Activated CD4-positive, alpha-beta memory T cell treated with anti-CD3 and anti-CD28 coated beads for 36 hours (primary cell): ENCODE measurements at places on chromosomes 3 and 15. TPM values are rescaled to one million over a fixed set of nuclear protein-coding genes. Genes with fewer than 3 reads are reported as not detected.

The FAM227B gene
- 2.8 TPM for total RNA-seq

The POMGNT2 gene
- 7.3 TPM for total RNA-seq

The SLC22A14 gene
- not detected for total RNA-seq

The DNAJB8 gene
- total RNA-seq = not detected

The CLDN11 gene
- not detected for total RNA-seq

The UBAP1L gene
- 2.1 TPM for total RNA-seq

The GOLGA8S gene
- not detected for total RNA-seq

The GREM1 gene
- total RNA-seq = not detected

GRCh38 chr15:70044168-70044567, 53.5 kb downstream of the TLE3 start:
- DNase-seq = no peak

DNA sequence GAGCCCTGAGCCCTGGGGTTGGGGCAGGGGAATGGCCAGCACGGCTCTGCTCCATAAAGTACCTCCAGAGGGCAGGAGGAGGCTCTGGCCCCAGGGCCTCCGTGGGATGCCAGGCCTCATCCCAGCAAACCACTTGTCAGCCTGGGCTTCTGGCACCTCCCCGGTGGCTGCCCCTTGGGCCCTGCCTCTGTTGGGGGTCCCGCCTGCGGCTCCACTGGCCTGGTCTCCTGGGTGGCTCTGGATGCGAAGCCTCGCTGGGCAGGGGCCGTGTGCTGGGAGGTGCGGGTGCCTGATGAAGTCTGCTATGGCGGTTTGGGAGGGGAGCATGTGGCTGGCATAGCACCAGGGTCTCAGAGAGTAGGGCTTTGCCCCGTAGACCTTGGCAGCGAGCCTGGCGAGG, 37.6 kb downstream of the PLXNA1 start:
- DNase-seq = no peak

DNA sequence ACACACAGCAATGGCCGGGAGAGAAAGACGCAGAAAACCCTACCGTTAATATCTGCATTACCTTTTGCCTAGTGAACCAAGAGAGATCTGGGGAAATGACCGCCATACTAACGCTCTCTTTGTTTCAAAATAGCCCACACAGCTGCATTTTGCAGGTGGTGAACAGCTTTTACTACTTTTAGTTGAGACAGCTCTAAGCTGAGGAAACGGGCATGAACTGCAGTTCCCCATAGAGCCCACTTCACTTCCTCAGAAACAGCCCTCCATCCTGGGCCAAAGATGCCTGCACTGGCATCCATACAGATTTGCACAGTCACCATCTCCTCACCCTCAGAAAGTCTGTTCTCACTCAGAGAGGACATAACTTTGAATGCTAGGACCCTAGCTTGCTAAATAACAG, 45.0 kb downstream of the ZNF860 start:
- DNase-seq = no peak

- DNase-seq = no peak
These were observed 10.8 kb upstream of the ANPEP start for GRCh38 chr15:89825271-89825940.

DNA sequence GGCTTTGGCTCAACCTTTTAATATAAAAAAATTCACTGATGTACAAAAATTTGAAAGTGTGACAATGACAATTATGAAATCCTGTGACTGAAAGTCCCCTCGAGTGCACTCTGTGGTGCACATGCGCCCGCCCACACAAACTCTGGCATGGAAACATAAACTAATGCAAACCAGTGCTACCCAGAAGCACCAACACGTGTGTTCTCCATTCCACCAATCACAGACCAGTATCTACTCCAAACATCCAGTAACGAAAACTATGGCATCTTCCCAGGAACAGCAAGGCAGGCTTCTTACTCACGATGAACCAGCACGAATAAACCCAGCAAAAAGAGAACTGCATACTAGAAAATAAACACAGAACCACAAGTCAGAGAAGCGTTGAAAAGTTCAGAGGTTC, 11.7 kb upstream of the NMB start:
- peak; percentile 76 for DNase-seq

- DNase-seq = no peak
These were observed 39.5 kb downstream of the SLC6A6 start for GRCh38 chr3:14441920-14442300.

- no peak for DNase-seq
These were observed 403.2 kb downstream of the PTPRG start for GRCh38 chr3:61964566-61964965.

DNA sequence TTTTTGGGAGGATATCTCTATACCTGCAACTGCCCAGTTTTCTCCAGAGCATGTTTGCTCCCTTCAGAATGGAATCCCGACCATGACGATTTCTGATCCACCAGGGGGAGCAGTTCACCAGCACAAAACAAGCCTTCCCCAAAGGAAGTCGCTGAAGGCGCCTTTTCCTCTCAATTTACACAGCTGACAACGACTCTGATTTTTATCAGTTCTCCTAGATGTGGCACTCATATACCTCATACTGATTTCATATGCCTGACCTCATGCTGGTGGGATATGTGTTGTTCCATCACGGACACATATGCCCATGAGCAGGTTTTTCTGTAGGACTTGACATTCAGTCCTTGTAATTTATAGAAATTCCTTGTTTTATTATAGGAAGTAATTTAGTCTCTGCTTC, 1028.2 kb downstream of the MCTP2 start:
- DNase-seq = peak; percentile 53

- DNase-seq = no peak
These were observed 24.2 kb upstream of the SLC41A3 start for GRCh38 chr3:126107957-126108675.

- no peak for DNase-seq
These were observed 29.5 kb upstream of the CCDC54 start for GRCh38 chr3:107347751-107348150.

DNA sequence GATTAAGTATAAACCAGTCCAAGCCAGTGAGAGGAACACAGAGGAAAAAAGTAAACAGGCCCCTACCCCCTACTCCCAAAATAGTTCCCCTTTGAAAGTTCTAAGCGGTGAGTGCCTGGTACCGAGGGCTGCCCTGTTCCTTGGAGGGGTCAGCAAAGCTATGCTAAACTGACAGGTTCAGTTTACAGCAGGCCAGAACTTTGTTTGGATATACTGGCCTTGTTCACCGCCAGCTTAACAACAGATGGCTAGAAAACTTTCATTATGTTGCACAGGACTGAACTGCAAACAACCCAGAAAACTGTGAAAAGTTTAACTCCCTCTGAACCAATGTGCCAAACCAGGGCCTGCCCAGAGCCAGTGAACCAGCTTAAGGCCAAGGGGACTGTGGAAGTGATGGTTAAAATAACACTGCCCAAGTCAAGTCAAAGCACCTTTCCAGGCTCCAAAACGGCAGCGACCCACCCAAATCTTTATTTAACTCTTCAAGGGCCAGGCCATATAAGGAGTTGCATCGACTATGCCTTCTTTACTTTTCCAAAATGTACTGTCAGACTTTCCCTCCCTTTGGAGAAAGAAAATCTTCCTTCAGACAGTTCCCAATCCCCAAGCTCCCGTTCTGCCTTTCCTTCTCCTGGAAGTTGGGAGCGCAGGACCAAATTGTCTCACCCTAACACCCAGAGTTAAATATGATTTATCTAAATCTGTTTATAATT, 448.0 kb downstream of the FOXP1 start:
- DNase-seq = no peak

DNA sequence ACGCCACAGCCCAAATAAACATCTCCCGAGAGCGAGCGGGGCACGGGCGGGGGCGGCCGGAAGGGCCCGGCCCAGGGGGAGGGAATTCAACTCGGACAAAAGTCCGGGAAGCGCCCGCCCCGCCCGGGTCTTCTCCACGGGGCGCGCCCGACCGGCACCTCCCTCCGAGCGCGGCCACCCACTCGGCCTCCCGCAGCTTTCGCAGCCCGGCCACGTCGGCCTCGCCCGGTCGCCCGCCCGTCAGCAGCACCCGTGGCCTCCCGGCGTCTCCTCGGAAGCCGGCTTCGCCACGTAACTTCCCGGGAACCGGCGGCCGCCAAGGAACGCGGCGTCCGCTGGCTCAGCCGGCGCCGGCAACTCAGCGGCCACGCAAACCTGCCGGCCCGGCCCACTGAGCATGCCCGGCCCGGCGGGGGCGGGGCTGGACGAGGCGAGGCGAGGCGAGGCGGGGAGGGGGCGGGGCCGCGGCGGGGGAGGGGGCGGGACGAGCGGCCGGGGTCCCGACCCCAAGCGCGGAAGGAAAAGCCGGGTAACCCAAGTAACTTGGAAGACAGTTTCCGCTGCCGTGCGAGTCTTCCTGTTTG, at the start of gene TJP1:
Gene TJP1 (minus strand): TSS at position 369 of the 584 bp plus-strand sequence. CDS start 440 bp downstream, outside the sequence.
- DNase-seq = no peak

DNA sequence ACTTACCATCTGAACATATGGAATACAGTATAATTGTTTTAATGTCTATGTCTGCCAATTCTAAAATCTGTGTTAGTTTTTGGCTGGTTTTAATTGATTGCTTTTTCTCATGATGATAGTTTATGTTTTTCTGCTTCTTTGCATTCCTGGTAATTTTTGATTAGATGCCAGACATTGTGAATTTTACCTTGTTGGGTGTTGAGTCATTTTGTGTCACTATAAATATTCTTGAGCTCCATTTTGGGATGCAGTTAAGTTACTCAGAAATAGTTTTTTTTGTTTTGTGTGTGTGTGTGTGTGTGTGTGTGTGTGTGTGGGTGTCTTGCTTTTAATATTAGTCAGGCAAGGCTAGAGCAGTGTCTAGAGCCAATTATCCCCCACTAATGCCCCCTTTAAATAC, 818.8 kb upstream of the NR2F2 start:
- DNase-seq = no peak

DNA sequence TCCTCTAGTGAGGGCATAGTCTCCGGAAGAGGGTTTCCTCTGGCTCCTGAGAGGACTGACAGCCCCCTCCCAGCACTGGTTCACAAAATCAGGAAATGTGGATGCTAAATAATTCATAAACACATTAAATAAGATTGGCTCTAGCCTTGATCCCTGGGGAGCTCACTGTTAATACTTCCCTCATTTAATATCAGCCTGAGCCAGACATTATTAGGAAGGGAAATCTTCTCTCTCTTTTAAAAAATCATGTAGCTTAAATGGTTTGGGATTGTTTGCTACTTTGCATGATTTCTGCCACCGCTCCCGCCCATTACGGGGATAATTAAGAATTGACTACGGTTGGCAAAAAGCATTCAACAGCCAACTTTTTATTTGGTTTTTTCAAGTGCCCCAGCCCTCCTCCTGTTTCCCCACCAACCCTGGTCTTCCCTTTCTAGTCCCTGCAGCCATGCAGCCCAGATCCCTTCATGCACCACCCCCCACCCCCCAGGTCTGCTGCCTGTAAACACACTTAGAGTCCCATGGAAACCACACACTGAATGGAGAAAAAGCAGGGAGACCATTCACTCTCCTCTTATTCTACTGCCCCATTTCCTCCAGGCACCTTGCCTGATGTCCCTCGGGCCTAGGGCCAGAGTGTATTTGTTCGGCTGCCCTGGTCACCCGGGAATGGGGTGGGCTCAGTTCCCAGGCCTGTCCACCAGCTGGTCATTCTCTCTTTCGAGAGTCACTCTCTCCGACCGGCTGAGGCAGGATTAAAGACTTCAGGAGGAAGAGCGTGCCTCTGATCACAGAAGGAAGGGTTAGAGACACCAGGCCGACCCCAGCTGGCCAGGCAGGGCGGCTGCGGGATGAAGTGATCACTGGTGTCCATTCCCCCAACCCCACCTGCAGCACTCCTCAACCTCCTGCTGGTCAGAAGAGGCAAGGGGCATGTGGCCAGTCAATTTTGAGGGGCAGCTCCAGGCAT, 45.1 kb downstream of the SEMA5B start:
- no peak for DNase-seq

DNA sequence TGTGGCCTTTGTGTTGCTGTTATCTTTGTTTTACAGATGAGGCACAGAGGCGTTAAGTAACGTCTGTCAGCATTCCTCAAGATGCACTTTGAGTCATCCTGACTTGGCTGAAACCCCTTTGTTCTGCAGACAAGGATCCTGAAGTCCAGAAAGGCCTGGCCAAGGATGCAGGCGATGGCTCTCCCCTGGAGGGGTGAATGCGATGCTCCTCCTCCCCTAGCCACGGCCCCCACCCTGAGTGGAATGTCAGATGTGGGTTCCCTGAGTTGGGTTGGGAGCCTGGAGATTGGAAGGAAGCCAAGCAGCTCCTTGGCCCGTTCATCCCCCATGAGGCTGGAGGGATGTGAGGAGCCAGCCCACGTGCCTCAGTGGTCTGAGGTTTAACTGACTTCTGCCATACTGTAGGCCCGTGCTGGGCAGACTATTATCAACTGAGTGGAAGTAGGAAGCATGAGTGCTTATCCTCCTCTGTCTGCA, 43.3 kb downstream of the POMGNT2 start:
- no peak for DNase-seq

- DNase-seq = no peak
These were observed 54.9 kb downstream of the ABCC5 start for GRCh38 chr3:183962807-183963206.

- DNase-seq = no peak
These were observed 145.0 kb downstream of the KCNH8 start for GRCh38 chr3:19293295-19293694.

GRCh38 chr3:157180262-157180661, 20.3 kb upstream of the CCNL1 start:
- no peak for DNase-seq

GRCh38 chr3:27720899-27721716, 1.0 kb downstream of the EOMES start:
- peak; percentile 16 for DNase-seq

GRCh38 chr3:59563966-59564365, 514.1 kb upstream of the CFAP20DC start:
- DNase-seq = no peak
